ENCODE measurements at places on chromosomes 5 and 9.

DNA sequence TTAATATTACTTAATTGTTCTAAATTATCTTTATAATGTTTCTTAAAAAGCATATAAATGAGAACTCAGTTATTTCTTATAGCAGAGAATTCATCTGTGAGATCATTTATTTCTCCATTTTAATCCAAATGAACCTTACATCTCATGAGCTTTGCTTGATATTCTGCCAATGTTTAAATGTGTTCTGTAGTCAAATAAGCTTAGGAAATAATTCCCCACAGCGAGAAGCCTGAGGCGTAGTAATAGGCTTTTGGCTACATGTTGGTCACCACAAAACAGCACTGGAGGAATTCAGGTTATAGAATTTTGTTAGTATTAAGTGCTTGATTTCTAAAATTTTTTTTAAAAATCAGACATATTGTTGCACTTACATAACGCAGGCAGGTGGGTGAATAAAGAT lies 585.3 kb upstream of the RORB start:
- DNase-seq = no peak

GRCh38 chr9:32989660-32990059 lies 11.8 kb downstream of the APTX start:
- no peak for DNase-seq

DNA sequence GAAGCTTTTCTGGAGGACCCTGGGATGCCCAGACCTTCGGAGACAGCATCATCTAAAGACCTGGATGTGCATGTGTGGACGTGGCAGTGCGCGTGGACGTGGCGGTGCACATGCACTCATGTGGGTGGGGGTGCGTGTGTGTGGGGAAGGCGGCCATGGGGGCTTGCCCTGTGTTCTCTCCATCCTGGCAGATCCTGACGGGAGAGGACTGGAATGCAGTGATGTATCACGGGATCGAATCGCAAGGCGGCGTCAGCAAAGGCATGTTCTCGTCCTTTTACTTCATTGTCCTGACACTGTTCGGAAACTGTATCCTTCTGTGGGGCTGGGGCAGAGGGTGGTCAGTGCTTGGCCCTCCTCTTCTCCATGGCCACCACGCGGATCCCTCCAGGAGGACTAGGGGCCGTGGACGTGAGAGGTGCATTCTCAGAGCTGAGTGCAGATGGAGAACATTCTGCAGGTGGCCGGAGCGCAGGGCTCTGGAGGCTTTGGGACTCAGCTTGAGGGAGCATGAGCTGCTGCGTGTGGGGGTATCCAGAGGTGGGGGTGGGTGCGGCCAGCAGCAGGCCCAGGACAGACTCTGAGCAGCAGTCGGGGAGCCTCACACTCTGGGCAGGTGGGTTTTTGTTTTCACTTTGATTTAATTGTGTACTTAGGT lies 129.1 kb downstream of the CACNA1B start:
- peak; percentile 26 for DNase-seq

DNA sequence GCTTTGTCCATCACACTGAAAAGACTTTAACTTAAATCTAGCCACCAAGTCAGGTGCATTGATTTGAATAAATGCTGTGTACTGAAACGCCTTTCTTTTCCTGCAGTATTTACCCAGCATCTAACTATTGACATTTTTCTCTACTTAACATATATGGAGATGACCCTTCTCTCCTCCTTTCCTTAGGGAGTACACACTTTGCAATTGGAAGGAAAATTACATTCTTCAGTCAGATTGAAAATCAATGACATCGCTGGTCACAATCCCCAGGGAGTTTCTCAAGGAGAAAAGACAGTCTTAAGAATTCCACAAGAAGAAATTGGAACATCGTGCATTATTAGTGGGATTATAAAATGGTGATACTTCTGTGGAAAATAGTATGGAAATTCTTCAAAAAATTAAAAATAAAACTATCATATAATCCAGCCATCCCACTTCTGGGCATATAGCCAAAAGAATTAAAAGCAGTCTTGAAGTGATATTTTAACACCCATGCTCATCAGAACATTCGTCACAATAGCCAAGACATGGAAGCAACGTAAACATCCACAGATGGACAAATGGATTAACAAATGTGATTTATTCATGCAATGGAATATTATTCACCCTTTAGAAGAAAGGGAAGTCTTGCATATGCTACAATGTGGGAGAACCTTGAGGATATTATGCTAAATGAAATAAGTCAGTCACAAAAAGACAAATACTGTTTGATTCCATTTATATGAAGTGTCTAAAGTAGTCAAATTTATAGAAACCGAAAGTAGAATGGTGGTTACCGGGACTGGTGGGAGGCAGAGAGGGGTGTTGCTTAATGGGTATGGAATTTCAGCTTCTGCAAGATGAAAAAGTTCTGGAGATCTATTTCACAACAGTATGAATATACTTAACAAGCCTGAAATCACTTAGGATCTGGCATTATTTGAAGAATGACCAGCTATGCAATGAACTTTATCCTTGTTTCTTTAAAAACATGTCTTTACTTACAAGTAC lies 14.3 kb upstream of the FREM1 start:
- DNase-seq = no peak

DNA sequence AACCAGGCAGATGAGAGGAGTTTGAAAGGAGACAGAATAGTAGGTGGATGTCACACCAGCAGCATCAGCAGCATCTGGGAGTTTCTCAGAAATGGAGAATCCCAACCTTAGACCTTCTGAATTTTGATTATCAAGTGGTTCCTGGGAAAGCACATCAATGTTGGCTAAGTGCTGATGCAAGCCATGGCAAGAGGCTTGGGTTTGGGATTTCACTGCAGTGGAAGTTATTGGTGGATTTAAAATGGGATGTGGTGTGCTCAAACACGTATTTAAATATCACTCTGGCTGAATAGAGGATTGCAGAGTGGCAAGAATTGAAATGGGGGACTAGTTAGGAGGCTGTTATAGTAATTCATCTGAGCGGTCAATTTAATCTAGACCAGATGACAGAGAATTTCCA lies 387.8 kb upstream of the WWC1 start:
- DNase-seq = no peak

DNA sequence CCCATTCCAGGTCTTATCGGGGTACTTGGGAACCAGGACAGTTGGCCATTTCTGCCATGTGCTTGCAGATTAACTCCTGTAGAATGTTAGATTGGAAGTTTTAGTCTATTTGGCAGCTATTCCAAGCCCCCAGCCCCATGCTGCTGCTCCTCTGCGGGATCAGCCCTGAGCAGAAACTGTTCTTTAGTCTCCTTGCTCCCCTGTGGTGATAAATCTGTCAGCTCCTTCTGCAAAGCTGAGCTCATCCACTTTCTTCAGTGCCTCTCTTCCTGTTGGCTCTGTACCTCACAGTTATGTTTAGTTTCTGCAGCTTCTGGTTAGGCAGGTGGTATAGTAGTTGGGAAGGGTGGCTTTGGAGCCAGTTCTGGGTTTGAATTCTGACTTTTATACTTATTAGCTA lies 170.4 kb downstream of the GRIA1 start:
- DNase-seq = no peak

GRCh38 chr5:172683264-172683644 lies 42.2 kb downstream of the NEURL1B start:
- DNase-seq = no peak

DNA sequence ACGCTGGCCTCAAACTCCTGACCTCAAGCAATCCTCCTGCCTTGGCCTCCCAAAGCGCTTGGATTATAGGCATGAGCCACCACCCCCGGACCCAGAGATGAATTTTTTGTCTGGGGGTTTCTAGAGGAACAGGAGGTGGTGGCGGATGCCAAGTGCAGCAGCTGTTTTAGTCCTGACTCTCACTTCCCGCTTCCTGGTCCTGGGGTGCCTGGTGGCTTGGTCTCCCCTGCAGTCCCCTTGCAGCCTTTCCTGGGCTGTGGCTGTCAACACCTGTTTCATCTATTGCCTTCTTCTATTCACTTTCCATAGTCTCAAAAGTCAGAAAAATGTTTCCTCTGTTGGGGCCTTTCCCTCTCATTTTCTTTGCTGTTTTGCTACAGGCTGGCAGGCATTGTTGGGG lies 6.5 kb upstream of the NHP2 start:
- DNase-seq = no peak

DNA sequence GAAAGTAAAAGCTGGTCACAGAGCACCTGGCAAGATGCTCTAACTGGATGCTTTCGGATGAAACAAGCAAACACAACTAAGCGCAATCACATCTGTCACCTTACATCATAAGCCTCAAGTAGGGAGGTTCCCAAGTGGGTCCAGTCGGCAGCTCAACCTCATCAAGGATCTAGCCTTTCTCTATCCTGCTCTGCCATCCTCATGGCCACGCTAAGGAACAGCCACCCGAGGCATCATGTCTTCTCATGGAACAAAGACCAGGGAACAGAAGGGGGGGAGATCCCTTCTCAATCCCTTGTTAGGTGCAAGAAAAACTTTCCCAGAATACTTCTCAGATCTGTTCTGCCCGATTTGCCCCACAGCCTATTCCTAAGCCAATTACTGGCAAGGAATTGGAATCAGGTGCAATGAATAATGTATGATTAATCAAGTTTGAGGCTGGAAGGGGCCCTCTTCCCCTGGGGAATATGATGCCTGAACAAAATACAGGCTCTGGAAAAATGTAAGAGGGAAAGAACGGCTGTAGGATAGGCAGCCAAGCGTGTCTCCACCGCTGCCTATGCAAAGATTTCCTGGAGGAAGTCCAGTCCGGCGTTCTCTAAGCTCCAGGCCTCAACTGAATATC lies 1.3 kb upstream of the HABP4 start:
- DNase-seq = no peak
